ENCODE measurements at places on chromosomes 11 and 22.

GRCh38 chr11:2120359-2121100 is 18.7 kb downstream of the IGF2 start:
- DNase-seq: no peak

DNA sequence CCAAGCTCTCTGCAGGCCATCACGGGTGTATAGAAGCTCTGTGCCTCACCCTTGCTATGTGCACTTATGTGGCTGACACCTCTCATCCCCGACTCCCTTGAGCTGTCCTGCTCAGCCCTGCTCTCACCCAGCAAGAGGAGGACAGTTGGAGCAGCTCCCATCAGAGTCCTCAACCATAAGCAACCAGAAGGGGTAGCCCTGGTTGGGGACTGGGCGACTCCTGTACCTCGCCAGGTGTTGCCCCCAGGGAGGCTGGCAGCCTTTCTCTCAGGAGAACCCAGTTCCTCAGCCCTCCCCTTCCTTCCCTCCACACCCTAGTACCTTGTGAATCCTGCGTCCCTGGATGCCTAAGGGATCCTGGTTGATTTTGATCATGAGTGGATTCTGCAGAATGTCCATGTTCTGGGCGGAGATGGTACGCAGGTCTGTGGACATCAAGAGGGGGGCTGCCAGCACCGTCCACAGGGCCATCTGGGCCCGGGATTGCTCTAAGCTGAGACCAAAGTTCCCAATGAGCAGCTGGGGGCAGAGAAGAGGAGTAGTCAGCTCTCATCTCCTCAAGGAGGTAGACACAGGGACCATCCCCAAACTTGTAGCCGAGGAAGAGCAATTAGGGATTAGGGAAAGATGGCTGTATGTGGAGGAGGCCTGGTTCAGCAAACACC is 8.0 kb downstream of the NAGA start:
- DNase-seq: no peak

- DNase-seq: no peak
Measured at GRCh38 chr11:12460466-12460865, 83.1 kb downstream of the PARVA start.

DNA sequence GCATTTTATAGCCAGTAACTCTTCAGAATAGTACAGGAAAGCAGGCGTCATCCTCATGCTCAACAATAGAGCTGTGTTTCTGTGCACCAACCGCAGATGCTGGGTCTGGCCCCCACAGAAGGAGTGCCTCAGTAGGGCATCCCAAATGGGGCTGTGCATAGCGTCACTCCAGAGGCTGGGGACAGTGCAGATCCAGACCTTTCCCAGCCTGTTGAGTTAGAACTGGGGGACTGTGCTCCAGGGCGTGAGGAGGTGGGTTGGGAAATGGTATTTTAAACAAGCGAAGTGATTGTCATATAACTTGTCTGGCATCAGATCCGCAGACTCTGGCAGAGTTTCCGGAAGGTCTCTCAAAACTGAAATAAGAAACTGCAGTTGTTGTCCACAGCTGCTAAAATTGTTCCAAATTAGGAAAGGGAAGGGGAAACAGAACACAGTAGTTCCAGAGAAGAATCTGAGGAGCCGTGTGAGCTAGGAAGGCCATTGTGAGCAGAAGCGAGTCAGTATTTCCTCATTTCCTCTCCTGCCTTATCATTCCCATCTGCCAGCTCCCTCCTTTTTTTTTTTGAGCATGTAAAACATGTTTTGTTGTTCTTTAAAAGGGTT is 52.2 kb downstream of the JAM3 start:
- DNase-seq: no peak

GRCh38 chr11:122714004-122714403 is 58.5 kb downstream of the UBASH3B start:
- DNase-seq: peak; percentile 58

DNA sequence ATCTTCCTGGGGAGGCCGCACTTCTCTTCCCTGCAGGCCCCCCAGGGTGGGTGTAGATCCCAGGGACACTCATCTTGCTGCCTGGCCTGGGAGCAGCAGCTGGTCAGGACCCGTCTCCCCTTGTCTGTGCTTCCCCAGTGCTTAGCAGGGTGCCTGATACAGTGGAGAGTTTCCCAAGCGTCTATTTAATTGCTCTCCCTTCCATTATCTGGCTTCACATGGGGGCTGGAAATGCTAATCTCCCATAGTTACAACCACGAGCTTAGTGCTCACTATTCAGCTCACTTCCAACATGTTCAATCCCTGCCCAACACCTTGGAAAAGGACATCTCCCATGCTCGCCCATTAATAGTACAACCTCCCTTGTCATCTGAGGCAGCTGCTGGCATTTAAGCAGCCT is 100.5 kb downstream of the DSCAML1 start:
- no peak for DNase-seq

DNA sequence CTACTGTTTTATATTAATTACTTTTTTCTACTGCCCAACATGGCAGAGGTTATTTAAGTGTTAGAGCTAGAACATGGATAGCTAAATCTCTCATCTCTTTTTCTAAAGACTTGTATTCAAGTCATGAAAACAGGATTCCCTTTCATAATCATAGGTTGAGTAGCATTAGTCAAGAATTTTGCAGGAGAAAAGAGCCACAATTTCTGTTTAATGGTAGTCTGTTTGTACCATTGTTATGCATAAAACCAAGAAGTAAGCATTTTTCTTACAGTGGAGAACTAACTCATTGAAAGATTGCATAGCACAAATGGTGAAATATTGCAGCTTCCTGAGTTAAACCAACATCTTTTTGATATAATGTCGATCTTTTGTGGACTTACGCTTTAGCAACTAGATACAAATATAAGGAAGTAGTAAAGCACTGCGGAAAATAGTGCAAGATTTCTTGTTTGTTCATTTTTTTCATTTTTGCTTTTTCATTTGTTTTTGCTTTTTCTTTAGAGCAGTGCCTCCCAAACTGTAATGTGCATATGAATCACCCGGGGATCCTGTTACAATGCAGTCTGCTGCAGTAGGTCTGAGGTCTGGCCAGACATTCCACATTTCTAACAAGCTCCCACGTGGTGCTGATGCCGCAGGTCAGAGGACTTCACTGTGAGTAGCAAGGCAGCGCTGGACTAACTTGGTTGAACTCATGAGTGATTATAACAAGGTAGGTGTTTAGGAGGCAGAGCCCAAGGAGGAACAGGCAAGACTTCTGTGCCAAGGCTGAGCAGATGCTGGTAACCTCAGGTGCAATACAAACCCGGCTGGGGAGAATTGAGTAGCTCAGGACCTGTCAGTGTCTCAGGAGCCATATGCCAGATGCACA is 4.6 kb downstream of the ETS1 start:
- DNase-seq: no peak

DNA sequence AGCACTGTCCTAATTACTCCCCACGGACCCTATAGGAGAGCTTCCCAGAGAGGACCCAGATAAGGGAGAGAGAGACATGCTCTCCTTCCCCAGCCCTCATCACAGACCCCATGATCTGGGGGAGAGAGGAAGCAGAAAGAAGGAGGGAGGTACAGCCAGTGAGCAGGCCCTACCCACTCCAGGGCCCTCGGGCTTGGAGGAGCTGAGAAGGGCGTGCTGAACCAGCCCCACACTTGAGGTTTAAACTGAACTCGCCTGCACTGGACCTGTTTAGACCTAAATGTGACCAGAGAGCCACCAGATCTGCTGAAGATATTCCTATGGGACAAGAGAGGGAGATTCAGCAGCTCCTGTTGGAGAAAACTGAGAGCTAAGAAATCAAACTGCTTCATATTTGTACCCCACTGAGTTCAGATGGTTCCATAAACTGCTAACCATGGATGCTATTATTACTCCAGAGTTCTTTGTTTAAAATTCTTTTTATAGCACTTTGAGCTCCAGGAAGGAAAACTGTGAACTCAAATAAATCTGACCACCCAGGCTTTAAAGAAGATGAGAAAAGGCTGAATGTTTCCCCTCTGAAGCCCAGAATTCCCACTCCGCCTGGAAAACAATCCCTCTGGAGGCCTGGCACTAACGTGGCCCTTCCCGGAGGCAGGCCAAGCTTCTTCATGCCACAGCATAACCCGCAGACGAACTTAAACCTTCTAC is 67.2 kb downstream of the EFCAB6 start:
- DNase-seq: no peak

DNA sequence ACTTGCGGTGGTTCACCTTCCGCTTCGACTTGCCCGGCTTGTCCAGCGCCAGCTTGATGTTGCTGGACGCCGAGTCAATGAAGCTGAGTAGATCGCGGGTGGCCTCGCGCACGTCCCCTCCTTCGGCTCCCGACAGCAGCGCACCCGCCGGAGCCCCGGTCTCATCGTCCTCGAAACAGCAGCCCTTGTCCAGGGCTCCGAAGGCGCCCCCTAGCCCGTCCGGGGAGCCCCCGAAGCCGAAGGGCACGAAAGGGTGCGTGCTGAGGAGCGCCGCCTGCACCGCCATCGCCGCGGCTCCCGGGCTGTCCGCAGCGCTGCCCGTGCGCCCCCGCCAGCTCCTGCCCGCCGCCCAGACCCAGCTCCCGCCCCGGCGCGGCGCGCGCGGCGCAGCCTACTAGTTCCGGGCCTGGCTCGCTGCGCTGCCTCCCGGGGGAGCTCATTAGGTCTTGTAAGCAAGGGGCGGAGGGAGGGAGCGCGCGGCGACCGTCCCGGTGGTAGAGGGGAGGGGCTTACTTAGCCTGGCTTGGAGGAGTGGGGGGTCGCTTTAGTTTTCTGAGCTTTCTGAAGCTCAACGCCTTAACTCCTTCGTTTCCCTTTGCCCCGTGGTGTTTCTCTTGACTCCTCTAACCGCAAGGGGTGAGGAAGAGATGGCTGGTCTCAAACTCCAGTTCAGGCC is at the start of gene FAM181B:
Gene FAM181B (minus strand): TSS at position 421 of the 676 bp plus-strand sequence. CDS start 135 bp downstream, at position 286.
- peak; percentile 47 for DNase-seq

Measured in GM20000 (cell line).